ENCODE measurements at places on chromosomes 13 and 19. TPM values are rescaled to one million over a fixed set of nuclear protein-coding genes. Genes with fewer than 3 reads are reported as not detected.

NOTCH3 gene
- total RNA-seq = 68.6 TPM

ZNF254 gene
- total RNA-seq = 13.7 TPM

CLDN10 gene
- total RNA-seq = not detected

ZFP14 gene
- total RNA-seq = 2.5 TPM

AKAP11 gene
- total RNA-seq = 43.1 TPM

LYPD5 gene
- 7.7 TPM for total RNA-seq

NOP53 gene
- 350 TPM for total RNA-seq

ZNF358 gene
- total RNA-seq = 95.4 TPM

PGLYRP1 gene
- total RNA-seq = not detected

ADAT3 gene
- total RNA-seq = 4.6 TPM

EHD2 gene
- total RNA-seq = 444 TPM

DNA sequence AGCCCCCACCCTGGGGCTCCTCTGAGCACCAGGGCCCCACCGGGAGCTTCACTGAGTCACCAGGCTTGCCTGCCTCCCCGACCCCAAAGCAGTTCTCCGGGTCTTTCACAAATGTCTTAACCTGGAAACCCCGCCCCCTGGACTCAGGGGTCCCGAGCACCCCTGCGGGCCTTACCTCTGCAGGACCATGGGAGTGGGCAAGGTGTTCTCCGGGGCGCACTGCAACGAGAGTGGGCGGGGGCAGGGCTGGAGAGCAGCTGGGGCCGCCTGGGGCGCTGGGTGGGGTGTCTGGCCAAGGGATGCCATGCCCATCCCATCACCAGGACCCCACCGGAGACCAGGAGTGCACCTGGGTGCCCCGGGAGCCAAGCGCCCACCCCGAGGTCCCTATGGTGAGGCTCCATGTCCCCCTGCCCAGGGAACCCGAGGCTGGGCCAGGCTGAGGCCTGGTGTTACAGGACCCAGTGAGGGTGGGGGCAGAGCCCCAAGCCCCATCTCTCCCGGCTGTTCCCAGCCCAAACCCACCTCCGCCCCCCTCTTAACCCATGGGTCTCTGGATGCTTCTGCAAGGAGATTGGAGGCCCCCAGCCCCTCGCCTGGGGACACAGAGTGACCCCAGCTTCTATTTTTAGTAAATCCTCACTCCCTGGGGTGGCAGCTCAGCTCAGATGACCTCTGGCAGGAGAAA, 10.9 kb downstream of the MKNK2 start:
- DNase-seq = no peak

- no peak for DNase-seq
Observed at GRCh38 chr19:34711890-34712289, 22.2 kb upstream of the ZNF181 start.

DNA sequence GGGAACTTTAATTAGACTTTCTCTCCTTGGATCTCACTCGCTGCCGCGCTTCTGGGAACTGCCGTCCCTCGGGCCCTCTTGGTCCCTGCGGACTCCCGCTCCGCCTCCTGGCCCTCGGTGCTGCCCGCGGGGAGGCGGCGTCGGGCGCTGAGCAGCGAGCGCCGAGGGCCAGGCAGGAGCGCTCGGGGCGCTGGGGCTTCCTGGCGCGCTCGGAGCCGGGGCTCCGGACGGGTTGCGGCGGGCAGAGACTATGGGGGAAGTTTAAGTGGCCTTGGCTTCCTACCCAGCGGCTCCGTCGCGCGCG, 704 bp downstream of the CHST8 start:
- no peak for DNase-seq

DNA sequence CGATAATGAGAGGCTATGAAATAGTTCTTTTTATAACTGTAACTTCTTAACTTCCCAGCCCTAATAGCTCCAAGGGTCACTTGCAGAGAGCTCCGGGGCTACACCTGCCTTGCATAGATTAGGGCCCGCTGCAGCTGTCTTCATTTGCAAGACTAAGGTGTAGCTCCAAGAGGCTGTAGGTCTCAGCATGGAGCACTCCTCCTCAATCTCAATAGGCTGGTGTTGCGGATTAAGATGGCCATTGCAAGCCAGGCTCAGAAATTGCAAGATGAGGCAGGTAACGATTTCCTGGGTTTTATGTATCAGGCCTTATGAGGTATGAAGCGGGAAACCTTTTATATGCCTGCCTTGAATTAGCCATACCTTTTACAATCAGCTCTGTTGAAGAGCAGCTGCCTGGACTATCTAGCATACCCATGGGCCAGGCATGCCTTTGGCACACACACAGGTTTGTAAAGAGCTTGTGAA, 185.7 kb downstream of the TM9SF2 start:
- DNase-seq = no peak

DNA sequence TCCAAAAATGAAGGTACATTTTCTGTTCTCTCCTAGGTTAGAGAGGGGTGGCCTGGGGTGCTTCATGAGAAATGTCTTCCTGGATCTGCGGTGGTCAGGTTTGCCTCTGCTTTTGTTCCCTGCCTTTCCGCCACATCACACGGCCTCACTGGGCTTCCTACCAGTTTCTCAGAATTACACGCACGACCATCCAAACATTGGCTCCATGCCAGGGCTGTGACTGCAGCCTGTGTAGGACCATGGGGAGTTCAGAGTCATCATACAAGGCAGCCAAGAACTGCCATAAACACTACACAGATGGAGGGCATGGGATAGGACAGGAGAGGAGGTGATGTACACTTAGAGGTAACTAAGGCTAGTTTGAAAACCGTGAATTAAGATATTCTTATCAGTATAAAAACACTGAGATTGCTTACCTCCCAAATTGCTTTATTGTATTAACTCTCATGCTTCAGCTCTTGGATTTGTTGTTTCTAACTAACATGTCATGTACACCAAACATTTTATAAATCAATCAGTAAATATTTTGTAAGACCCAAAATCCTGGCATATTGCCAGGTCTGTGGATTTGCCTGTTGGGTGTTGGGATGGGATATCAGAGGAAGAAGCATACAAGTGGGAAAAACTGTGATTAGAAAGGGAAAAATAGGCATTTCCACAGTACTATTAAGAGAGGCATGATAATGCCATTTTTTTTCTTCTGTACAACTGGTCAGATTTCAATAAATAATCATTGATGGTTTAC, 45.2 kb downstream of the CDADC1 start:
- DNase-seq = no peak

- DNase-seq = no peak
Observed at GRCh38 chr19:43684326-43684725, 14.4 kb upstream of the PLAUR start.

- no peak for DNase-seq
Observed at GRCh38 chr19:35034588-35035382, 4.5 kb downstream of the SCN1B start.

GRCh38 chr19:37691881-37692504, 27.6 kb downstream of the ZNF607 start:
- DNase-seq = peak; percentile 96

DNA sequence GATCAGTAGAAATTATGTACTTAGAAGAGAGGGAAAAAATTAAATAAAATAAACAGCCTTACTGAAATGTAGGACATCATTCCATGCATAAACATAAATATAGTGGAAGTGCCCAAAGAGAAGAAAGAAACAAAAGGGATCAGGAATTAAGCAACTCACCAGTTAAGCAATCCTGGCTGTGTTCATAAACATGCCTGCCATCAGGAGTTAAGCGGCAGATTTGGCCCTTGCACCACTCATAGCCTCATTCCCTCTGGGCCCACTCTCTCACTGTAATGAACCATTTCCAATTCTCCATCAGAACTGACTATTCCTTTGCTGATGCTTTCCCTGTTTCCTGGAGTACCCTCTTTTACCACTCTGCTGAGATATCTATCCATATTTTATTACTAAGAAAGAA, 281.4 kb downstream of the LHFPL6 start:
- no peak for DNase-seq

DNA sequence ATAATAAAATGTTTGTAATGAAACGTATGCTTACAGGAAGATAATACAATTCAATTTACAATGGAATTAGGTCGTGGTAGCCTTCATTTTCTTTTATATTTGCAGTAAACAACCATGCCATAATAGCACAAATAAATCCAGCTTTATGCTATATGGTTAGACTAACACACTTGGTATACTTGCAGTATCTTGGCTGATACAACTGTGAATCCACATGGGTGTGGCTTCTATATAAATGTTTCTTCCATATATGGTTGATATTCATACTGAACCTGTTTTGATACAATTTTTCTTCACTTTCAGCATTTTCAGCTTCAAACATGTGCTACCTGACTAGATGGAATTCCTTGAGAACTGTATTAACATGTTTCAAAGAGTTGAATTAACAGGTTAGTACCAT, 20.4 kb upstream of the SPRY2 start:
- no peak for DNase-seq

GRCh38 chr19:15368798-15369593, 10.6 kb downstream of the AKAP8 start:
- no peak for DNase-seq

- no peak for DNase-seq
Observed at GRCh38 chr19:40567040-40567749, 9.5 kb upstream of the SHKBP1 start.

- DNase-seq = peak; percentile 57
Observed at GRCh38 chr13:105990256-105990958, 545.1 kb downstream of the EFNB2 start.

DNA sequence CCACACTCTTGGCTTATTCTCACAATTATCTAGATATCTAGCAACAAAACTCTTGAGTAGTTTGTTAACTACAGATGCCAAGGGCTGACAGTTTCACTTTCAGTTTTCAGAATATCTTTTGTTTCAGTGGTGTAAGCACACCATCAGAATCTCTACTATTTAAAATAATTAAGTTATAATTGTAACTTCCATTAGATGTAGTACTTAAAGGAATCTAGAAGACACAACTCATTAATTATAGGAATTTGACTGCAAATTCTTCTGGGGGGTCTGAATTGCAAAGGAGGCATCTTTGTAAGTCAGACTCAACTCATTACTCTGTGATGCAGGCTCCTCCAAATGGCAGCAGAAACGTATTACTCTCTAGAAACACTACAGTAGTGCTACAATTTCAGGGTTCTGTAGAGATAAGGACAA, 44.9 kb upstream of the USPL1 start:
- no peak for DNase-seq

DNA sequence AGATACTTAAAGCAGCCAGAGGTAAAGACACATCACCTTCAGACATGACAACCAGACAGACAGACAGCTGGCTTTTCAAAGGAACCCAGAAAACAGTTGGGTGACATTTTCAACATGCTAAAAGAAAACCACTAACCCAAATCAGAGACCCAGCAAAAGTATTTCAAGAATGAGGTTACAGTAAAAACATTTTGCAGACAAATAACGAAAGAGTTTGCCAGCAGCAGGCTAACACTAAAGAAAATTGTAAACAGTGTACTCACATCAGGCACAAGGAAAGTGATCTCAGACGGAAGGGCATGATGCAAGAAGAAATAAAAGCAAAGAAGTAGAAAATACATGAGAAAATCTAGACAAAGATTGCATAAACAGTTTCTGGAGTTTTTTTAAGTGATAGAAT, 46.4 kb downstream of the AP1M1 start:
- DNase-seq = no peak

- no peak for DNase-seq
Observed at GRCh38 chr13:108272333-108272732, 2.8 kb downstream of the TNFSF13B start.

DNA sequence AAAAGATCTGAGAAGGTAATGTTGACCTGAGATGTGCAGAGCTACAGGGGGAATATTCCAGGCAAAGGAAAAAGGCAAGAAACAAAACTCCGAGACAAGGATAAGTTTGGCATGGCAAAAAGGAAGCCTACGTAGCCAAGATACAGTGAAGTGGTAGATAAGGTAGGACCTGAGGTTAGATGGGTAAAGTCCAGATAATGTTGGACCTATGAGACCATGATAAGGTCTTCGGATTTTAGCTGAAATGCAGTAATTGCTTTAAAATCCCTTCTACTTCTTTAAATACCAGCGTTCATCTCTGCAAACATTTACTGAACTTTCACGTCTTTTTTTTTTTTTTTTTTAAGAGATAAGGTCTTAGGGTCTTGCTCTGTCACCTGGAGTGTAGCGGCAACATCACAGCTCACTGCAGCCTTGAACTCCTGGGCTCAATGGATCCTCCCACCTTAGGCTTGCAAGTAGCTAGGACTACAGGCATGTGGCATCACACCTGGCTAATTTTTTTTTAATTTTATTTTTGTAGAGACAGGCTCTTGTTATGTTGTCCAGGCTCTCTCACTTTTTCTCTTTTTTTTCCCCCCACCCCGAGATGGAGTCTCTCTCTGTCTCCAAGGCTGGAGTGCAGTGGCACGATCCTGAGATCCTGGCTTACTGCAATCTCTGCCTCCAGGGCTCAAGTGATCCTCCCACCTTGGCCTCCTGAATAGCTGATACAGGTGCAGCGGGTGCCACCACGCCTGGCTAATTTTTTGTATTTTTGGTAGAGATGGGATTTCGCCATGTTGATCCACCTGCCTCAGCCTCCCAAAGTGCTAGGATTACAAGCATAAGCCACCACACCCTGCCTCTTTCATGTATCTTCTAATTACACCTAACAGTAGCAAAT, 4.2 kb upstream of the WBP4 start:
- DNase-seq = no peak

GRCh38 chr19:42498169-42498757, 30.0 kb downstream of the CEACAM1 start:
- no peak for DNase-seq

GRCh38 chr13:46170268-46170667, 11.7 kb downstream of the LCP1 start:
- no peak for DNase-seq

- DNase-seq = no peak
Observed at GRCh38 chr13:44022196-44022595, 142.5 kb downstream of the LACC1 start.
